ENCODE measurements at places on chromosomes 7 and 10. TPM values are rescaled to one million over a fixed set of nuclear protein-coding genes. Genes with fewer than 3 reads are reported as not detected.

The TAS2R3 gene
- total RNA-seq: 1.5 TPM

The EPO gene
- total RNA-seq: not detected

The METTL27 gene
- total RNA-seq: 2.5 TPM

The C10orf90 gene
- total RNA-seq: 0.13 TPM

The ANKRD7 gene
- 0.26 TPM for total RNA-seq

The FGL2 gene
- total RNA-seq: 616 TPM

The LIPM gene
- total RNA-seq: not detected

The TUBAL3 gene
- total RNA-seq: not detected

The CCDC71L gene
- total RNA-seq: 24.2 TPM

The TMEM176B gene
- 0.13 TPM for total RNA-seq

The NOS3 gene
- 3.7 TPM for total RNA-seq

The INSYN2A gene
- total RNA-seq: 0.06 TPM

All from aortic smooth muscle cell (primary cell).